Placental pericyte (primary cell): ENCODE measurements at places on chromosomes 12 and 14. TPM values are rescaled to one million over a fixed set of nuclear protein-coding genes. Genes with fewer than 3 reads are reported as not detected.

ALDH6A1 gene
- total RNA-seq: 12.7 and 92.1 TPM in 2 replicates

ADAMTS20 gene
- not detected in 2 replicates for total RNA-seq

C1S gene
- total RNA-seq: 40.7 and 172 TPM in 2 replicates

LTB4R gene
- 0.88 and 1.0 TPM in 2 replicates for total RNA-seq

TM9SF1 gene
- total RNA-seq: 89.9 and 103 TPM in 2 replicates

REM2 gene
- total RNA-seq: 0.22 TPM in 1 of 2 replicates, not detected in the other

GLT8D2 gene
- total RNA-seq: 22.5 and 28.2 TPM in 2 replicates

PGF gene
- total RNA-seq: 0.22 and 2.4 TPM in 2 replicates

FOXA1 gene
- under 0.01 TPM in 1 of 2 replicates, not detected in the other for total RNA-seq

TCL1B gene
- total RNA-seq: not detected in 2 replicates

FITM1 gene
- 0.44 TPM in 1 of 2 replicates, not detected in the other for total RNA-seq

HRK gene
- total RNA-seq: not detected in 2 replicates

PAPOLA gene
- total RNA-seq: 100 and 140 TPM in 2 replicates

DNAI7 gene
- total RNA-seq: 0.22 TPM in 1 of 2 replicates, not detected in the other

OAS1 gene
- 3.5 and 4.7 TPM in 2 replicates for total RNA-seq

NEUROD4 gene
- not detected in 2 replicates for total RNA-seq

C12orf54 gene
- not detected in 2 replicates for total RNA-seq

FGF23 gene
- total RNA-seq: not detected in 2 replicates

CBLN3 gene
- 1.3 and 5.0 TPM in 2 replicates for total RNA-seq

ATP5F1B gene
- total RNA-seq: 428 and 476 TPM in 2 replicates

LRRIQ1 gene
- total RNA-seq: 0.29 TPM in 1 of 2 replicates, not detected in the other

DIO2 gene
- 0.22 and 29.6 TPM in 2 replicates for total RNA-seq

NRL gene
- 0.72 and 1.3 TPM in 2 replicates for total RNA-seq

RPS6KL1 gene
- total RNA-seq: 1.4 and 2.2 TPM in 2 replicates

NKX2-1 gene
- not detected in 2 replicates for total RNA-seq

APOF gene
- not detected in 2 replicates for total RNA-seq

ZCRB1 gene
- total RNA-seq: 18.0 and 26.0 TPM in 2 replicates

FLRT2 gene
- 33.6 and 42.2 TPM in 2 replicates for total RNA-seq

PHLDA1 gene
- total RNA-seq: 131 and 380 TPM in 2 replicates

PTGDR gene
- under 0.01 and 2.0 TPM in 2 replicates for total RNA-seq
